ENCODE measurements at places on chromosomes 2 and 18.

GRCh38 chr2:100222844-100223243 is 80.5 kb upstream of the AFF3 start:
- DNase-seq = no peak

- no peak for DNase-seq
Measured at GRCh38 chr2:29016504-29016903, 35.4 kb downstream of the TOGARAM2 start.

DNA sequence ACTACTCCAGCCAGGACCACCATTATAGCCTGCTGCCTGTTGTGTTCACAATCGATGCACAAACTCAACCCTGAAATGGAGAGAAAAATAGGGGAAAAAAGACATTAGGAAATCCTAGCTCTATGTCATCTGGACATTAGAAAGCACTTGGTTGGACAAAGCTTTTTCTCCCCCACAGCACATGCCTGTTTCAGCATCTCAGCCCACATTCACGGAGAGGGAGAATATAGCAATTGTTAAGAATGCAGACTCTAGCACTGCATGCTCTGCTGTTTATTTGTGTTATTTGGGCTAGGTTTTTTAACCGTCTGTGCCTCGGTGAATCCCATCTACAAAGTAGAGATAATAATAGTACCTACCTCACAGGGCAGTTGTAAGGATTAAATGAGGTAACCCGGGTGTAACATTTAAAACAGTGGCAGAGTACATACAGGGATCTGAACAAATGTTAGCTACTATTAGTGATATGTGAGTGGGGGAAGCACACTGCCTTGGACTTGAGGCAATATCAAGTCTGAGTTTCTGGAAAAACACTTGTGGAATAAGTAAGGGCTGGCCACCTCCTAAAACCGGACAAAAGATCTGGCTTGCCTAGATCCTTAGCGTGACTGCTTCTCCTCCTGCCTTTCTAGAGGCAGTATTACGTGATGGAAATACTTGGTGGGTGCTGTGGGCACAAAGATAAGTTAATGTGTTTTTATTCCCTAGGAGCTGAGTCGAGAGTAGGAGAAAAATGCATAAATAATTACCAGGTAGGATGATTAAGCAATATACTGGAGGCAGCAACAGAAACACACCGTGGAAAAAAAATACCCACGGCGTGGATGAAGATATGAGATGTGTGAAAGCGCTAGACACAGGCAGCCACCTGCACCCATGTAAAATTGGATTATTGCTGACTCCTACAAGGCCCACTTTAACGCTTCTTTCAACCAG is 1.0 kb upstream of the PPP1CB start:
- DNase-seq = no peak

DNA sequence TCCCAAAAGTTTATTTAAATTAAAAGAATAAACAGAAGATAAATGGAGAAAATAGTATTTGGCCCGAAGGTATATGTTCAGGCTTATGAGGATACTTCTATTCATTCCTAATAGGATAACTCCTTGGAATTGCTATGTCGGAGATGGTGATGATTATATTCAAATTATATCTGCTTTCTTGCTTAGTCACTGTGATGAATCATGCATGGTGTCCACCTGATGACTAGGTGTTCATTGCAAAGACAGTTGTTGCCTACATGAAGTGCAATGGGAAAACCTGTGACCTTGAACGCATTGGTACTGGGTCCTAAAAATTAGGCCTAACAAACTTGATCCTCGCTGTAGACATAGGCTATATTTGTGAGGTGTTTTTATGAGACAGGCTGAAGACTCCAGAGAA is 617.3 kb upstream of the ZEB2 start:
- DNase-seq = no peak
